ENCODE measurements at places on chromosomes 2 and 18. TPM values are rescaled to one million over a fixed set of nuclear protein-coding genes. Genes with fewer than 3 reads are reported as not detected.

The MROH2A gene
- not detected for total RNA-seq

The ZNF532 gene
- total RNA-seq, result 49.3 TPM

The CFAP65 gene
- total RNA-seq, result not detected

The RNF144A gene
- total RNA-seq, result 1.8 TPM

The GPR45 gene
- total RNA-seq, result not detected

The C2orf72 gene
- 1.1 TPM for total RNA-seq

The FOXI3 gene
- not detected for total RNA-seq

The SNTG2 gene
- total RNA-seq, result not detected

The C2orf80 gene
- not detected for total RNA-seq

The EVA1A gene
- total RNA-seq, result 39.2 TPM

The CRACDL gene
- not detected for total RNA-seq

The LNPK gene
- 52.3 TPM for total RNA-seq

The SCLY gene
- total RNA-seq, result 16.9 TPM

The GATA6 gene
- 69.8 TPM for total RNA-seq

The DNER gene
- total RNA-seq, result 0.30 TPM

The C2orf92 gene
- 3.1 TPM for total RNA-seq

The CD8B2 gene
- not detected for total RNA-seq

The ONECUT2 gene
- total RNA-seq, result 0.05 TPM

The MYO5B gene
- not detected for total RNA-seq

The CKAP2L gene
- 2.1 TPM for total RNA-seq

The FOXD4L1 gene
- 0.30 TPM for total RNA-seq

The REG3A gene
- total RNA-seq, result not detected

The DSG1 gene
- total RNA-seq, result not detected

The POTEJ gene
- not detected for total RNA-seq

The TACR1 gene
- total RNA-seq, result not detected

The SLC5A7 gene
- total RNA-seq, result not detected

The PREB gene
- total RNA-seq, result 41.3 TPM

The IL36G gene
- total RNA-seq, result not detected

The HRH4 gene
- 0.05 TPM for total RNA-seq

The IL1F10 gene
- total RNA-seq, result not detected

The C1QL2 gene
- not detected for total RNA-seq

The CPLX4 gene
- total RNA-seq, result not detected

The RAB17 gene
- 0.60 TPM for total RNA-seq

The TMEM247 gene
- not detected for total RNA-seq

The KLHL29 gene
- total RNA-seq, result 4.2 TPM

The ZNF396 gene
- total RNA-seq, result 0.65 TPM

The TSN gene
- total RNA-seq, result 49.1 TPM

The ZNF521 gene
- total RNA-seq, result 13.1 TPM

The IL36B gene
- total RNA-seq, result not detected

The G6PC2 gene
- not detected for total RNA-seq

The GAREM1 gene
- 5.1 TPM for total RNA-seq

The CDCA7 gene
- total RNA-seq, result 8.8 TPM

The TEX44 gene
- total RNA-seq, result not detected

The GPAT2 gene
- 11.0 TPM for total RNA-seq

The PDE1A gene
- 0.89 TPM for total RNA-seq

The BCL11A gene
- total RNA-seq, result 5.9 TPM

The MEP1B gene
- total RNA-seq, result not detected

The CACNB4 gene
- total RNA-seq, result 1.2 TPM

The DSG2 gene
- 102 TPM for total RNA-seq
